ENCODE measurements at places on chromosomes 4 and X.

DNA sequence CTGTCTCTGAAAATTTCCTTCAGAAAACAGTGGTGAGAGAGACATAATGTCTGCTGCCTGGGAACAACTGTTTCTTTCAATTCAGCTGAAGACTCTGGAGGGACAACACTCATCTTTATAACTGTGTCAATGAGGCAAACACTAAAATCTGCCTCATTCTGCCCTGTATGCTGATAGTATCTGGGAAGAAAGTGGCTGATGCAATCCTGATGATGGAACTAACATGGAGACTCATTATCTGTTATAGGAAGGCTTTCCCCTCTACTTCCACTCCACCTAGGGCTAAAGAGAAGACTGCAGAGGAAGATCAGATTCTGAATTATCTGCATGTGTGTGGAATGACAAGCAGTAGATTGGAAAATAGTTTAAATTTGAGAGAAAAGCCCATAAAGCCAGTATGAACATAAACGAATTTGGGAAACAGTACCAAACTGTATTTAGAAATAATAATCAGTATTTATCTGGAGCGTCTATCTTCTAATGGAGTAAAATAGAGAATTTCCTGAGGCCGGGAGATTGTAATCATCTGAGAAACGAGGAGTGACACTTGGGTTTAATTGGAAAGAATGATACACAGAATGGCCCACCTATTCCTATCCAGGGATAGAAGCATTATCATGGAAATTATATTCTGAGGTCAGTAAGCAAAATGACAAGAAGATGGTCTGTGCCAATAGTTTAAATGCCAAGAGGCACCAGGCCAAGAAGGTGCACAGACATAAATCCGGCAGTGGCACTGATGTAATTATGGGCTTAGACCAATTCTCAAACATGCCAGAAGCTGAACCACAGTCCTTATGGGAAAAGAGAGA lies 85.4 kb downstream of the SHISA3 start:
- DNase-seq = no peak

DNA sequence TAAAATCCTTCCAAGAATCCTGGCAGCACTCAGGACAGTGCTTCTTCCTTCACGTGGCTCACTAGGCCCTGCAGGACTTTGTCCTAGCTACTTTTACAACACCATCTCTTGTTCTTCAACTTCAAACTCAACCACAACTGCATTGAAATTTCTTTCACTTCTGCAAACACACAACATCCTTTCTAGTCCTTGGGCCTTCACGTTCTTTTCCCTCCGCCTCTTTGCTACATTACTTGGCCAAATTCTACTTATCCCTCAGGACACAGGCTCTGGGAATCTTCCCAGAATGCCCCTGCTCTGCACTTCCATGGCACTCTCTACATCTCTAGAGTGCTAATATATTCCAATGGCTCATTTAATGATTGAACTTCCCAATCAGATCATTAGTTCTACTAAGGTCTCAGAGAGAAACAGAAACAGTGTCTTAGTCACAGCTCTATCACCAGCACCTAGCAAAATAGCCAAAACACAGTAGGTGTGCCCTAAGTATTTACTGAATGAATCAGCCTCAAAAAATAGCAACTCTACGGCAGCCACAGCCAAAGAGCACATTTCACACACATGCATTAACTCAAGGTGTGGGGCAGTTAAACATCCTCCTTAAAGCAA lies 73.3 kb downstream of the MANBA start:
- DNase-seq = no peak

DNA sequence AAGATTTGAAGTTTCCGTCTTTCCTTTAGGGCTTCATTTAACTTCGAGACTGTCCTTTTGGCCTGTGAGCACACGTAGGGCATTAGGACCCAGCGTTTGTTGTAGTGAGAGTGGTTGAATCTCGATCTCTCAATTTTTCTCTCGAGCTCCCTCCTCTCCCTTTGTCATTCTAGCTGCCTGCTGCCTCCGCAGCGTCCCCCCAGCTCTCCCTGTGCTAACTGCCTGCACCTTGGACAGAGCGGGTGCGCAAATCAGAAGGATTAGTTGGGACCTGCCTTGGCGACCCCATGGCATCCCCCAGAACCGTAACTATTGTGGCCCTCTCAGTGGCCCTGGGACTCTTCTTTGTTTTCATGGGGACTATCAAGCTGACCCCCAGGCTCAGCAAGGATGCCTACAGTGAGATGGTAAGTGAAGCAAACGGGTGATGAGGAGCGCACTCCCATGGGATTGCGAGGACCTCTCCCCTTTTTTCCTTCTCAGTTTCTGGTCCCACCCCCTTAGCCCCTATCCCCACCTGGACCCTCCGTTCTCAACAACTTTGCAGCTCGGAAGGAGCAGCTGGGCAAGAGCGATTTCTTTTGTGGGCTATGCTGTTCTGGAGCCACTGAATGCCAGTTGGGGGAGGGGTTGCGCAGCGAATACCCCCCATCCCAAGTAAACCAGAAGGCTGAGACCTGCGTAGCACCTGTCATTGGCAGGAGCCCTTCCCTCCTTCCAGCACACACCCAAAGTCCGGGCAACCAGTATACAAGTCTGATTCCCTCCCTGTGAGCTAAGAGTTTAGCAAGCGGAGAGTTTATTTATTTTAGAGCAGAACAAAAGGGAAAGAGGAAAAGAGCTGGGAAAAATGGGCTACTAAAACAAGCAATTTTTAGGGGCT lies at the start of gene TMEM35A:
TSS of gene TMEM35A (plus strand) at position 164 of the 883 bp plus-strand sequence. CDS start at position 288, 124 bp downstream.
- DNase-seq = no peak

DNA sequence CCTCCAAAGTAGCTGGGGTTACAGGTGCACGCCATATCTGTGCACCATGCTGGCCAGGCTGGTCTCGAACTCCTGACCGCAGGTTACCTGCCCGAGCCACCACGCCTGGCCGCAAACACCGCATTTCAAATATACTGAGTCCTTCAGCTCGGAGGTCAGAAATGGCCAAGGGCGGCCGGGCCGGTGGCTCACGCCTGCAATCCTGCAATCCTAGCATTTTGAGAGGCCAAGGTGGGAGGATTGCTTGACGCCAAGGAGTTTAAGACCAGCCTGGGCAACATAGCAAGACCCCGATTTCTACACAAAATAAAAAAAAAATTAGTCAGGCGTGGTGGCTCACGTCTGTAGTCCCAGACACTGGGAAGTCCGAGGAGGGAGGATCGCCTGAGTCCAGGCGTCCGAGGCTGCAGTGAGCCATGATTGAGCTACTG lies 71.9 kb upstream of the PPP2R3B start:
- DNase-seq = no peak

DNA sequence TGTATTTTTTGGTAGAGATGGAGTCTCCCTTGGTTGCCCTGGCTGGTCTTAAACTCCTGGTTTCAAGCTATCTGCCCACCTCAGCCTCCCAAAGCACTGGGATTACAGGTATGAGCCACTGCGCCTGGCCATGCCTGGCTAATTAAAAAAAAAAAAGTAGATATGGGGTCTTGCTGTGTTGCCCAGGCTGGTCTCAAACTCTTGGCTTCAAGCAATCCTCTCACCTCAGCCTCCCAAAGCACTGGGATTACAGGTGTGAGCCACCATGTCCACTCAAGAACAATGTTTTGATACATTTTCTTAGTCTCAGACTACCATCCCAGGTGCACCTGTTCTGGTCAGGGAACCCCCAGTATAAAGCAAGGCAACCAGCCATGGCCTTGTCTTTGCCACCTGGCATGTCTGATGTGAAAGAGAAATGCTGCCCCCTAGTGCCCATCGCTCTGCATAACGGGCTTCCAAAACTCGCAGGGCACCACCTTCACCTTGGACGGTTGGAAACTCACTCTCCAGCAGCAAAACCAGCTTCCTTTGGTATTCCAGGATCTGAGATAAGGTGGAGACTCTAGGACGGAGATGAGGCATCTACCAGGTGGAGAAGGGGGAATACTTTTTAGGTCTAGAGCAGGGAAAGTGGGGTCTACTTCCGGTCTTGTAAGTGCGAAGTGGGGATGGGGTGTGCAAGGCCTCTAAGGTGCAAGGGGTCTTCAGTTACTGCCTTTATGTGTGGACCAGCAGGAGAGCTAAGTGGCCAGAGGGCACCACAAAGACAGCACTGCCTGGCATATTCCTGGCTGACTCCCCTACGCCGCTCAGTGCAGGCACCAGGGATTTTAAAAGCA lies 47.7 kb upstream of the AFAP1 start:
- peak; percentile 65 for DNase-seq

DNA sequence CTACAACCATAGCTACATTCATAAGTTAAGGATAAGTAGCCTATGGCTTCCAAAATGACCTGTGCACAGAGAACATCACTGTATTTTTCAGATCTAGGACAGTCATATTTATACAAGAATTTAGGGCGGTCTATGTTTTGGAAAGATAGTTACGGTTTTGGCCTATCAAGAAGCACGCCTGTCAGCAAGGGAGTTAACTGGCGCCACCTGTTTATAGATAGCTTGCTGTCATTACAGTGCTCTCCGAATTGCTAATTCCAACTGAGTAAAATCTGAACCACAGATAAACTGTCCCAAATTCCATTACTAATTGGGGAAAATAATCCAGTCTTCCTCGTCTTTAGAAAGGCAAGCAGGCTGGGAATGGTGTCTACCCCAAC lies 646 bp downstream of the ABCB7 start:
- no peak for DNase-seq

DNA sequence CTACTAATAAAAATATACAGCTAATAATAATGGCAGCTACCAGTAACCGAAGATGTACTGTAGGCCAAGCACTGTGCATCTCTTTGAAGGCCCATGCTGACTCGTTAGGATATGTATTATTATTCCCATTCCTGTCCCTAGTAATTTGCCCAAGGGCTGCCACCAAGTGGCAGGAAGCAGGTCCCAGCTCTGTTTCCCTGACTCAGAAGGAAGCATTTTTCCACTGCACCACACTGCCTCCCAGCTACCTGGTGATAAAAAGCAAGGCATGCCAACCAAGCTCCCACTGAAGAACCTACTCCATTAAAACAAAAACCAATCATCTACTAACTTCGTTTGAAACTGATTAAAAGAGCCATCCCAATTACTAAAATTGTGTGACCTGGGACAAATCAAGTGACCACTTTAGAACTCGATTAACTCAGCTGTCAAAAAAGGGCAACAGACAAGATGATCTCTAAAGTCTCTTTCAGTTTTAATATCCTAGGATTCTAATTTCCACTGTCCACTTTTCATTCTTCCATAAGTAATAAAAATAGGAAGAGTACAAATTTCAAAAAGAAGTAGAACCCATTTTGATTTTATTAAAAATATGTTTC lies 24.3 kb upstream of the PGM2 start:
- no peak for DNase-seq

DNA sequence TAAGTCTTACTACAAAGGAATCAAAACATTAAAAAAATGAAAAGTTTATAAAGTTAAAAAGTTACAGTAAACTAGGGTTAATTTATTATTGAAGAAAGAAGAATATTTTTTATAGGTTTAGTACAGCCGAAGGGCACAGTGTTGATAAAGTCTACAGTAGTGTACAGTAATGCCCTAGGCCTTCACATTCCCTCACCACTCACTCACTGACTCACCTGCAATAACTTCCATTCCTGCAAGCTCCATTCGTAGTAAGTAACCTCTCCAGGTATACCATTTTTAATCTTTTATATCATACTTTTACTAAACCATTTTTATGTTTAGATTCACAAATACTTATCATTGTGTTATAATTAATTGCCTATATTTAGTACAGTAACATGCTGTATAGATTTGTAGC lies 307.5 kb upstream of the FAM241A start:
- no peak for DNase-seq

- DNase-seq = no peak
These were observed 175.9 kb downstream of the FBXW7 start for GRCh38 chr4:152360045-152360410.

DNA sequence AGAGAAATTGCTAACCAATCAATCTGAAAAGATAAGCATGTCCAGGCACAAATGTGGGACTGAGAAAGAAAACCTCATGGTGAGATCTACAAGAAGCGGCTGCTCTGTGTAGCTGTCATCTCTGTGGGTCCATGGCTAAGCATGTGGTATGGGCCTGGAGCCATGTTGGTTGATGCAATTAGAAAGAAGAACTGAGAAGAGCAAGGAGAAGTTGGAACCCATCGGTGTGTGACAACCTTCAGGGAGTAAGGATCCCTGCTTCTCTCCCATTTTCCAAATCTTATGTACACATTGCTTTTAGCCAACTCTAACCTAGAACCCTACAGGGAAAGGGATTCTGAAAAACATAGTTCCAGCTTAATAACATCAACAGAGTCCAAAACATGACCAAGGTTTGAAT lies 890.2 kb downstream of the FSTL5 start:
- DNase-seq = no peak

DNA sequence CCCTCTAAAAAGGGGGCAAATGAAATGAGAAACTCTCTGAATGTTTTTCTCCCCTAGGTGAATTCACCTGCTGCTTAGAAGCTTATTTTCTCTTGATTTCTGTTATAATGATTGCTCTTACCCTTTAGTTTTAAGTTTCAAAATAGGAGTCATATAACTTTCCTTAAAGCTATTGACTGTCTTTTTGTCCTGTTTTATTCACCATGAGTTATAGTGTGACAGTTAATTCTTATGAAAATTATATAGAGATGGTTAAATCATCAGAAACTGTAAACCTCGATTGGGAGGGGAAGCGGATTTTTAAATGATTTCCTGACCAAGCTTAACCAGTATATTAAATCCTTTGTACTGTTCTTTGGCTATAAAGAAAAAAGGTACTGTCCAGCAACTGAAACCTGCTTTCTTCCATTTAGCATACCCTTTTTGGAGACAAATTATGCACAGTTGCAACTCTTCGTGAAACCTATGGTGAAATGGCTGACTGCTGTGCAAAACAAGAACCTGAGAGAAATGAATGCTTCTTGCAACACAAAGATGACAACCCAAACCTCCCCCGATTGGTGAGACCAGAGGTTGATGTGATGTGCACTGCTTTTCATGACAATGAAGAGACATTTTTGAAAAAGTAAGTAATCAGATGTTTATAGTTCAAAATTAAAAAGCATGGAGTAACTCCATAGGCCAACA lies 4.2 kb downstream of the ALB start:
- no peak for DNase-seq

- DNase-seq = no peak
These were observed 221.2 kb downstream of the KLHL13 start for GRCh38 chrX:117895418-117895817.

DNA sequence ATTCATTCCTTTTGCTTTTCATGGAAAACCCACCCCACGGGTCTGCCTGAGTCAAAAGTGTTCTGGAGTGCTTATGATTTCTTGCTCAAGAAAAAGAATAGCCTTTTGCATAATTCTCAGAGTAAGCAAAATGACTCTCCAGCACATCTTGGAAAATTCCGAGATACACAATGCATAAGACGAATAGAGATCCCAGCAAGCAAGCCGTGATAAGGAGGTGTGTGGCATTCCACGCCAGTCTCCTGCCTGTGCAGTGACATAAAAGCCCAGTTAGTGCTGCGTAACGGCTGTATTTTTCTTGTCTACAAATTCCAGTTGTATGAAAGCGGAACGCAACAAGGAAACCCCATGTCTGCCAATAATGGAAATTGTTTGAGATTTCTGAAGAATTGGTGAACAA lies 237.9 kb upstream of the GATB start:
- no peak for DNase-seq

- DNase-seq = no peak
These were observed 1.1 kb downstream of the LNX1 start for GRCh38 chr4:53590187-53590586.
